IMR-90 (cell line): ENCODE measurements at places on chromosomes 3 and 15.

DNA sequence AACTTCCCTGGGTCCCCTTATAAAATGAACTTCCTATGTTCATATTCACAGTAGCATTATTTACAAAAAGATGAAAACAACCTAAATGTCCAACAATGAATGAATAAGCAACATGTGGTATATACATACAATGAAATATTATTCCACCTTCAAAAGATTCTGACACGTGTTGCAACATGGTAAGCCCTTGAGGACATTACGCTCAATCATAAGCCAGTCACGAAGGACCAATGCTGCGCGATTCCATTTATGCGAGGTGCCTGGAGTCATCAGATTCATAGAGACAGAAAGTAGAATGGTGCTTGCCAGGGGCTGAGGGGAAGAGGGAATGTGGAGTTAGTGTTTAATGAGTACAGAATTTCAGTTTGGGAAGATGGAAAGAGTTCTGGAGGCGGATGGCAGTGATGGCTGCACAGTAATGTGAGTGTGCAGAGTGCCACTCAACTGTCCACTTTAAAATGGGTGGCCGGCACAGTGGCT, 88.8 kb upstream of the ALDH1A3 start:
- DNase-seq: no peak

- peak; percentile 96 for DNase-seq
Observed at GRCh38 chr3:115784739-115785536, 161.6 kb downstream of the GAP43 start.

DNA sequence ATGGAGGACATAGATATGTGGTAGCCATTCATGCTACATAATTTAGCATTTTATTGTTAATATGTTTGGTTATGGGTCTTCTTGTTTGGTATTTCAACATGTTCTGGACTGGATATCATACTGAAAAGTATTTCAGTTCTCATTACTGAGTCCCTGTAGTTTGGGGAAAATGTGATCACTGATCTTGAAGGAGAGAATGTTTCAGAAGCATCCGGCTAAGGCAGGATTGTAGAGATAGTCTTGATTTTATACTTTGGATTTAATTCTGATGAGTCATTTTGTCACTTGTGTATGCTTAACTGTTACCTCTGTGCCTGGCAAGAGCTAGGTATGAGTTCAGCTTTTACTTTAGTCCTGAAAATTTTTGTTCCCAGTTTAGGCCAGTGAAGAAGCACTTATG, 7.1 kb downstream of the CHD2 start:
- no peak for DNase-seq

DNA sequence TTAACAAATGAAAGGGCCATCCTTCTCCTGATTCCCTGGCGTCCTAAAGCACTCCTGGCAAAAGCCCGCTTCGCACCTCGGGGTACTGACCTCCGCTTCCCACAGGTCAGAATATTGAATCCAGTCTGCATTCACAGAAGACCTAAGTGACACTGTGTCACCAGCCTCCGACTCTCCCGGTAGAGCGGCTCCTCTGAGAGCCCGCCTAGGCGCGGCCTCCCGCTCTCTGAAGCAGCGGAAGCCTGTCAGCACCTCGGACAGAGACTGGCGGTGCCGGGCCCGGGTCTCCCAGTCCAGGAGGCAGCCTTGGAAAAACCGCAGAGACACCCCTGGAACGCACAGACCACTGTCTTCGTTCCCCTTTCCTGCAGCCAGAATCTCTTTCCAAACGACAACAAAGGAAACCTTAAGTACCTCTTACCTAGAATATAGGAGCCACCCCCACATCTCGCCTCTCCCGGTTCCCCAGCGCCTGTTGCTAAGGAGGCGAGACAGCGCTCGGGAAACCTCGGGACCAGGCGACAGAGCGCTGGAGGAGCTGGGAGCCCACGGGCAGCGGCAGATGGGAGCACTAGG, 1.2 kb downstream of the GABRB3 start:
- DNase-seq: no peak

DNA sequence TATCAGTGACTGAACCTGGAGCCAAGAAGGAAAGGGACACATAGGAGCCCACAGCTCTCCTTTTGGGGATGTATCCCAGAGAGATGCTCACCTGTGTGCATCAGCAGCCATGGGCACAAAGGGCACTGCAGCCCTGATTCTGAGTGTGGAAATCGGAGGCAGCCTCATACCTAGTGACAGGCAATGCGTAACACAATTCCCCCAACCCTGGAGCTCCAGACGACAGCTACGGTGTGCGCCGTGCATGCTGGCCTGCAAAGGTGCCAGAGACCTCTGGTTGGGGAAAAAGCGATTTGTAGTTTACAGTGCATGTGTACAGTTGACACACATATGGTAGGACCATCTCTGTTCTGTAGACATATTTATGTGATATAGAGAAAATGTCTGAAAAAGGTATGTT, 59.0 kb upstream of the PLXNA1 start:
- DNase-seq: no peak

- no peak for DNase-seq
Observed at GRCh38 chr3:190826018-190826417, 36.5 kb downstream of the GMNC start.

DNA sequence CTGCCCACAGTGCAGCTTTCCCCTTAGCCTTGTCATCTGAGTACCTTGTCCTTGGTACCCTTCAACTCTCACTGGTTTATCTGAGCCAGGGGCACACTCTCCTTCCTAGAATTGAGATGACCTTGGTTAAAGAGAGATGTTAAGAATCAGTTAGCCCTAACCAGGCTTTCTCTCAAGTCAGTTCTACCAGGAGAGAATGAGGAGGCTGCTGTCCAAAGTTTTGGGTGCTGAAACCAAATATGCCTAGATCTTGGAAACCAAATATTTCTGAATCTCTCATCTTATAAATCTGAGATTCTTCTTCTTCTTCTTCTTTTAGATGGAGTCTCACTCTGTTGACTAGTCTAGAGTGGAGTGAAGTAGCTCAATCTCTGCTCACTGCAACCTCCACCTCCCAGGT, 12.0 kb upstream of the CTXND1 start:
- DNase-seq: peak; percentile 22

- DNase-seq: peak; percentile 56
Observed at GRCh38 chr15:95291898-95292472, 1038.5 kb upstream of the NR2F2 start.

- no peak for DNase-seq
Observed at GRCh38 chr15:58087871-58088270, 22.4 kb upstream of the ALDH1A2 start.

- no peak for DNase-seq
Observed at GRCh38 chr3:50303013-50303815, at the start of gene HYAL1. Gene HYAL1, minus strand, starts transcription at chr3:50303574. Its CDS starts 618 bp downstream, at chr3:50302956.

DNA sequence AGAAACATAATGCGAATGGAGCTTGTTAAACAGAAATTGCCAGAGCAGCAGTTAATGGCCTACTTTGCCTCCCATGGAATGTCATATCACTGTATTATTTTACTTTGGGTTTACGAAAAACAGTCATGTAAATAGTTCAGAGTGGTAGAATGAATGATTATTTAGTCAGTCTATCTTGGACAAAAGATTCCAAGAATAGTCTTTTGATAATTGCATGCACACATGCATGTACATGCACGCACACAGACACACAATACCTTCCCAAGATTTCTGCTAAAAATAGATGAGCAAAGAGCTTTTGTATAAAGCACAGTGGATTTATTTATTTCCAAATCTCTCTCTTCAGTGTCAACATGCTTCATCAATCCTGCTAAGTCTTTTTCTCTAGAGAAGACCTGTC, 800.7 kb downstream of the DIPK2A start:
- DNase-seq: no peak

GRCh38 chr3:150556792-150557191, 10.2 kb downstream of the EIF2A start:
- no peak for DNase-seq

DNA sequence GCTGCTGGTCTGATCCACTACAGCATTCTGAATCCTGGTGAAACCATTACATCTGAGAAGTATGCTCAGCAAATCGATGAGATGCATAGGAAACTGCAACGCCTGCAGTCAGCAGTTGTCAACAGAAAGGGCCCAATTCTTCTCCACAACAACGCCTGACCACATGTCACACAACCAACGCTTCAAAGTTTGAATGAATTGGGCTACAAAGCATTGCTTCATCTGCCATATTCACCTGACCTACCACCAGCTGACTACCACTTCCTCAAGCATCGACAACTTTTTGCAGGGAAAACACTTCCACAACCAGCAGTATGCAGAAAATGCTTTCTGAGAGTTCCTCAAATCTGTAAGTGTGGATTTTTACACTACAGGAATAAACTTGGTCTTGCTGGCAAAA, 54.7 kb upstream of the C2CD4B start:
- no peak for DNase-seq

GRCh38 chr15:101565377-101565776, 75.9 kb upstream of the PCSK6 start:
- no peak for DNase-seq

DNA sequence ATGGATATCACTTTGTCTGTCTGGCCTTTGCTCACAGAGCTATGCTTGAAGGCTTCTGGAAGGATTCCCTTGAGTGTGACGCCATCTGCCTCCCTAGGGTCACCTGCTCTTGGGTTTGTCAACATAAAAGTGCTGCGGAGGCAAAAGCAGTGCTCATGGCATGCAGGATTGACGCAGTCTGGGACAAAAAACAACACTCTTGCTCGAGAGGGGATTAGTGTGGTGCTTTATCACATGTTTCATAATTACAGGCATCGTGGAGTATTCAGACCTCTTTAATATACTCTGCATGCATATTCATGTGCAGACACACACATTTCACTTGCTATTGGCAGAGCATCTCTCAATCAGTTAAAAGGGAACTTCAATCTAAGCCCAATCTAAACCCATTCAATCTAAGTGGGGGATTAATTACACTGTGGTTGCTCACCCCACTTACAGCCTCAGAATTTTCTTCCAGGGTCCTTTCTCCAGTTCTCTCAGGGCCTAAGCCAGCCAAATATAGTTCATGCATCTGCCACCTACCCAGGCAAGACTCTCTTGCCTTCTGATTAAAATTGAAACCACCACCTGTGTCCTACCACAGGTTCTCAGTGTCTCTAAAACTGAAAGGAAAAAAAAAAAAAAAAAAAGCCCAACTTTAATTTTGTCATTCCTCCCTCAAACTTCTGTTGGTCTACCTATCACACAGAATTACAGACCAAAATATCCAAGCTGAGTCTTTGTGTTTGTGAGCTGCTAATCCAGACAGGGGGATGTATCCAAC, 75.6 kb downstream of the BFSP2 start:
- no peak for DNase-seq

DNA sequence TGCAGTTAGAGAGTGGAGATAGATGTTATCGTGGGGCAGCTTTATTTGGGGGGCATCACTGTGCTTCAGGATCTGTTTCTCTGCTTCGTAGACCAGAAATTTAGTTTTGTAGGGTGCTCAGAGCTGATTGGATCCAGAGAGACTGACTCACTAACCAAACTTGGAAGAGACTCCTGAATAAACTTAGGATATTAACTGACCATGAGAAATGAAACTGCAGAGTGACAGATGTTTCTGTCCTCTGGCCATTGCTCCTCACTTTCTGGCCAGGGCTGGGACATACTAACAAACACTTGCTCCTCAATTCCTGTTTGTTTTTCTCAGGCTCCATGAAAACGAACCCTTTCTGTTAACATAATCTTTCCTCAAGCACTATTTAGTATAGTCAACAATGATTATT, 4.3 kb downstream of the ZNF592 start:
- DNase-seq: peak; percentile 50

DNA sequence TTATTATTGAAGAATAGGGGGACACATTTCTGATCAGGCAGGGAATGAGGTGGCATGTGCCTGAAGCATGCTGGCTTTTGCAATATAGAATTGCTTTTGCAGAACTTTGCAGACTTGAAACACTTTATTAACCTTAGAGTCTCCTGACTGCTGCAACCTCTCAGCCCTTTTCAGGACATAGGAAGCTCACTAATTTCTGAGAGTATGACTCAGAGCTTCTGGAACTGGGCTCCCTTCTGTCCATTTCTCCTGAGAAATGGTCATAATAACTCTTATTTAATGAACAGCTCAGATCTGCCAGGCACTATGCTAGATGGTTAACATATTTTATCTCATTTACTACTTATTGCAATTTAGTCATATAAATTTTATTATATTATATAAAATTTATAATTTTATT, 38.6 kb upstream of the DGKG start:
- no peak for DNase-seq

DNA sequence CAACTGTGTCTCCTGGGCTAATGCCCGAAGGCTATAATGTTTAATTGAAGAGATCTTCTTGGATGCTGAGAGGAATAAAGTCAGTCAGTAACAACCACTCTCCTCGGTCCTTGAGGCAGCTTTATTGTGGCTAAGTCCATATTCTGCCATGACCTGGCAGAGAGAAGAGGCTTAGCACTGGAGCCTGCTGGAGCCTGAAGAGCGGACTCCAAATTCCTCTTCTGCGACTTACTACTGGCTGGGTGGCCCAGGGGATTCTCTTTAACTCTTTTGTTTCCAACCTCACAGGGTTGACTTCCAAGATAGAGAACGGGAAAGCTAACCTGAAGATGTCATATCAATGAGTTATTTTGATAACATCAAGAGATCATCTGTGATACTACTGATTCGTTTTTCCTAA, 71.1 kb downstream of the MYO1E start:
- DNase-seq: no peak

DNA sequence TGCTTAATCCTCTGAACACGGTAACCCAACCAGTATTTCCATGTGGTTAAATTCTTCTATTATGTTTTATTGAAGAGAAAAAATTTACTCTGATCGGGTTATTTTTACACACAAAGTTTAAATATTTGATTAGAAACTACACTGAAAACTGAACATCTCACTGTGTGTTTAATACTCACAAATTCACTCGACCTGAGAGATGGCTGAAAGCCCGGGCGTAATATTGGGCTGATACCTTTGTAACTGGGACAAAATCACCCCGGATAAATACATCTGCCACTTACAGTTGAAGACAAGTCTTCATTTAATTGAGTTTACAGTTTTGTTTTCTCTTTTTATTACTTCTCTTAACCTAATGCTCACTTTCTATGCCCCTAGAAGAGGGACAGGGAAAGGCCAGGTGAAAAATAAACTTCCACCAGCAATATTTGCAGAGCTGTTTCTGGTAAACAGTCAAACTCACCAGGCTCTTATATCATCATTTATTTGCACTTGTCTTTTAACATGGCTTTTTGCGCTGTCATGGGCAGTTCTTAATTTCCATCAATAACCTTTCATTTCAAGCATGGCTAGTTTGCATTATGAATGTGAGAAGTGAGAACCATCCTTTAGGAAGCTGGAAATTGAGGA, 145.6 kb upstream of the TMCO5A start:
- DNase-seq: no peak

DNA sequence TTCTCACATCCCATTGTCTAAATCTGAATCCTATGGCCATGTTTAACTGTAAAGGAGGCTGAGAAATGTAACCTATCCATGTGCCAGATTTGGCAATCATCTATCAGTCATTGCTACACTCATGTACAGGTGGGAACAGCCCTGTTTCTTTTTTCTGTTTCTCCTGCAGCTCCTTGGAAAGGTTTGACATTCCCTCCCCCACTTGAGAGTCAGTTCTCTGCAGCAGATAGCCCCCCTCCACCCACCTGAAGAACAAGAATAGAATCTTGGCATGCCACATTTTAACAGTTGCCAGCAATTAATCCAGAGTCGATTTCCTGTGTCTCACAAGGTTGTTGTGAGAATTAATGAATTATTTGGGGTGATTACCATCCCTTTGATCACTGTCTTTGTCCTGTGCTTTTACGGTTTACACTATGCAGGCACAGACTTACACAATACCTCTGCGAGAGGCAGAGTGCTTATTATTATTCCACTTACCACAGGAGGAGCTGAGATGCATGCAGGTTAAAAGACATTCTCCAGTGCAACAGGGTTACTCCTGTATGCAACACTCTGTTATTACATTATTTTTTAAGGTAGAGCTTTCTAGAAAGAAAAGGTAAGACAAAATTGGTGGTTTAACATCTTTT, 351.0 kb upstream of the THRB start:
- DNase-seq: no peak
